ENCODE measurements at places on chromosomes 5 and 9.

GRCh38 chr5:145803112-145804004 is 31.8 kb downstream of the PRELID2 start:
- DNase-seq: no peak

- DNase-seq: no peak
Observed at GRCh38 chr5:34487159-34487879, 168.8 kb upstream of the RAI14 start.

DNA sequence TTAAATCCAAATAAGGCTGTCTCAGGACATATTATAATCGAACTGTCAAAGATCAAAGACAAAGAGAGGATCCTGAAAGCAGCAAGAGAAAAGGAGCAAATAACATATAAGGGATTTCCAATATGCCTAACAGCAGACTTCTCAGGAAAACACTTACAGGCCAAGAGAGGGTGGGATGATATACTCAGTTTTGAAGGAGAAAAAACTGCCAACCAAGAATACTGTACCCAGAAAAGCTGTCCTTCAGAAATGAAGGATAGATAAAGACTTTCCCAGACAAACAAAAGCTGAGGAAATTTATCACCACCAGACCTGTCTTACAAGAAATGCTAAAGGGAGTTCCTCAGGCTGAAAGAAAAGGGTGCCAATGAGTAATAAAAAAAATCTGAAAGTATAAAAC is 16.0 kb downstream of the EGFLAM start:
- no peak for DNase-seq

GRCh38 chr9:86041311-86041741 is 58.0 kb downstream of the GOLM1 start:
- no peak for DNase-seq

DNA sequence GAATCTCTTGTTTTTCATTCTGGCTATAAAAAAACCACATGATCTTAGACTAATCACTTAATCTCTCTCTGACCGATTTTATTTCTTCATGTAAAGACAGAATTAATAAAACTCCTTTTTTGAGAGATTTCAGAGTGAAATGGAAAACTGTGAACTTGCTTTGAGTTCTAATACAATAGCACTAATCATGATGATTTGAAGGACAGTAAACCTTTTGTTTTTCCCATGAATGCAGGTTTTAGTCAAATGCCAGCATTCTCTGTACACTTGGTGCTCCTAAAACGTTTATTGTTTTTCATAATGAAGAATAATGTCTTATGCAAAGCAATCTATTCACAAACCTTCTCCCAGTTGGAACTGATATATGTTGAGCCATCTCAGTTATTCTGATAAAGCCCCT is 86.8 kb downstream of the SLC24A2 start:
- no peak for DNase-seq

GRCh38 chr9:78439190-78439865 is 142.4 kb downstream of the PSAT1 start:
- DNase-seq: peak; percentile 87

- DNase-seq: no peak
Observed at GRCh38 chr9:9246726-9247125, 1366.1 kb downstream of the PTPRD start.

DNA sequence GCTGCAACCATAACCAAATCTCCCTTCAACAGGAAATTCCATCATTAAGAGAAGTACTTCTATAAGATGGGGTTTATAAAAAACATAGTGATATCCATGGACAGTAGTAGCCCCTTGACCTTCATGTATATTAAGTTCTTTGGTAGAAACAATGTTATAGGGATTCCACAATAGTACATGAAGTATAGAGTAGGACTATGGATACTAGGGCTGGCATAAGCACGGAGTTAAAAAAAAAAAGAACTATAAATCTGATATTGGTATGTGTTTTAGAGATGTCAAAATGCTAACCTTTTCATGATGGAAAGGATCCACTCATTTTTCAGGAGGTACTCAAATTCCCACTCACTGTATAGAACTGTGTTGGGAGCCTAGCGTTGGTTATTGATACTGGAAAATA is 337.6 kb downstream of the FGF10 start:
- no peak for DNase-seq

Measured in mesothelial cell of epicardium (in vitro differentiated cells).